ENCODE measurements at places on chromosomes 12 and 14. TPM values are rescaled to one million over a fixed set of nuclear protein-coding genes. Genes with fewer than 3 reads are reported as not detected.
A peak's percentile ranks its signal among the peaks of the same experiment; 100 is the strongest.

- peak; percentile 58 for DNase-seq
Measured at GRCh38 chr12:47378222-47378582, 298.4 kb upstream of the AMIGO2 start.

The STAB2 gene
- under 0.01 TPM for total RNA-seq

The OLR1 gene
- 0.11 TPM for total RNA-seq

DNA sequence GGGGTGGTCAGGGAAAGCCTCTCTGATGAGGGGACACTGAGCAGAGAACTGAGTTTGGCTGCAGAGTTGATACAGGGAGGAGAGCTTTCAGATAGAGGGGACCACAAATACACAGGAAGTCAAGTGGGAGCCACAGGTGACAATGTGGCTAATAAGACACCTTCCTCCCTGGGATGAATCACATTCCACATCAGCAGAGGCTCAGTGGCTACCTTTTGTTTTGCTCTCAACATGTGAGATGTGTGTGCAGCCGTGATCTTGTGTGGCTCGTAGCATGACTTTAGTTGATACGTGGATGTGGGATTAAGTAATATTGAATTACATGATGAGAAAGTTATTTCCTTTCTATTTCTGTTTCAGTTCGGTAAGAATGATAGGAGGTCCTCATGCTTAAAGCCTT lies 7.5 kb downstream of the CRADD start:
- no peak for DNase-seq

DNA sequence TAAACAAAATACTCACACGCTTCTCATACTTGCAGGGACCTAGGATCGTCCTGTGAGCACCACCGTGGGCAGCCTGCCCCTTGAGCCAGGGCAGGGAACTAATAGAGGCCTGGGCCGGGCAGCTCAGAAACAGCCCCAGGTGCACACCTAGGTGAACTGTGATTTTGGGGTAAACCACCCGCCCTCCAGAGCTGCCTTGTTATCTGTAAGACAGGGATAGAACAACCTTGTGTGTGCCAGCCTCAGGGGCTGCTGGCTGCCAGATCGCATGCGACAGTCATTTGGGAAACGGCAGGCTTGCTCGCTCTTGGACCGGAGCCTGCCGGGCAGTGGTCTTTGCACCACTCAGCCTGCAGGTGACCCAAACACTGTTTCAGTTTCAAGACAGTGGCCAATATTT lies 86.8 kb downstream of the ADGRD1 start:
- no peak for DNase-seq

The PROX2 gene
- total RNA-seq = not detected

DNA sequence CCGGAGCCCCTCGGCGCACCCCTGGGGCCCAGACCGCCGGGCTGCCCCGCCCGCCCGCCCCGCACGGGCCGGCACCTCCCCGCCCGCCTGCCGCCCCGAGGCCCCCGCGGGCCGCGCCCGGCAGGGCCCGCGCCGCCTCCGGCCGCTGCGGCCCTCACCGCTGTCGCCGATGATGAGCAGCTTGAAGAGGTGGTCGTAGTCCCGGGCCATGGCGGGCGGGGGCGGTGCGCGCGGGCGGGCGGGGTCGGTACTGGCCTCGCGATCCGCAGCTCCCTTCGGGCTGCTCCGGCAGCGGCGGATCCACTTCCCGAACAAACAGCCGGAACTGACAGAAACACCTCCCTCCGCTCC lies at the start of gene RAB35:
TSS of gene RAB35 (minus strand) at position 313 of the 351 bp plus-strand sequence. CDS start at position 210, 103 bp downstream.
- no peak for DNase-seq

DNA sequence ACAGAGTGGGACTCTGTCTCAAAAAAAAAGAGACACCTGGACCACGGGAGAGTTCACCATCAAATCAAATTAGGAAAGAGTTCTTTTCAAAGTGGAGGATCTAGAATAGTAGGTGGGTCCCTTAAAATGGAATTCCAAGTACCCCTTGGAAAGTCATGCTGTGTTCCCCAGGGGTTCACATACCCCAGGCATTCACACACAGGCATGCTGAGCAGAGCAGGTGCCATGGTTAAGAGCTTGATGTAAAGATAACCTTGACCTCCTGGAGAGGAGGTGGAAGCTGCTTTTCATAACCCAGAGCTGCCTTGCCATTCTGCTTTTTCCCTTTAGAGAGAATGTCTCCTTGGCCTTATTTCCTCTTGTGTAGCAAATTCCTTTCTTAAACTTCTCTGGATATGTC lies 14.2 kb upstream of the SRSF5 start:
- DNase-seq = no peak

DNA sequence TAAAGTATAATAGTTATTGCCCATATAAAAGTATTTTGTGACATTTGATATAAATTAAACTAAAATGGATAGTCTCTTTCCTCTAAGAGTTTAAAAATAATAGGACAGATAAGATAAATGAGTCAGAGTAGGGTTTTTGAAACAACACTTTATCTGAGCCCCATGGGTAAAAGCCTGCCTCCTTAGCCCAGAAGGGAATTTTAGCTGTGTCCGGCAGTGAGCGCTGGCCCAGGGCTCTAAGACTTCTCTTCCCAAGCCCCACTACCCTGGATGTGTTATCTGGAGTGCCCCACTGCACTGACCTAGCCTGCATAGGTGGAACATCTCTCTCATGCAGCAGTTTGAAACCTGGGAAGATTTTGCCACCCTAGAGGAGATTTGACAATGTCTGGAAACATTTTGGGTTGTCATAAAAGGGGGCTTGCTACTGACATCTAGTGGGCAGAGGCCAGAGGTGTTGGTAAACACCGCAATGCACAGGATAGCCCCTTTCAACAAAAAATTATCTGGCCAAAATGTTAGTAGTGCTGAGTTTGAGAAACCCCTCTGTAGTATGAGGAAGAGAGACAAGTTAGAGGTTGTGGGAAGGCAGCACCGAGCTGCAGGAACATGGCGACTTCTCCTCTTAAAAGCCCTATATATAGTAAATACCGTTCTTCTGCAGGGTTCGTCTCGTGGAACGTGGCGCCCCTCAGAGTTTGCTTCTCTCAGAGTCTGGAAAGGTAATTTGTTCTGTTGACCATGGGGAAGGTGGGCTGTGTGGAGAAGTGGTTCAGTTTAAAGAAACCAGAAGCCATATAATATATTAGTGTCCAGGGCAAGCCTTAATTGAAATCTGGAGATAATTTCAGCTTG lies 29.3 kb upstream of the ATF1 start:
- peak; percentile 59 for DNase-seq
